Panc1 (cell line): ENCODE measurements at places on chromosomes 6 and 20.

- DNase-seq = no peak
Measured at GRCh38 chr6:28838289-28838633, 85.5 kb downstream of the TRIM27 start.

- DNase-seq = no peak
Measured at GRCh38 chr6:28867086-28867409, 56.7 kb downstream of the TRIM27 start.

- DNase-seq = no peak
Measured at GRCh38 chr6:111600588-111601445, 4.9 kb downstream of the TRAF3IP2 start.

DNA sequence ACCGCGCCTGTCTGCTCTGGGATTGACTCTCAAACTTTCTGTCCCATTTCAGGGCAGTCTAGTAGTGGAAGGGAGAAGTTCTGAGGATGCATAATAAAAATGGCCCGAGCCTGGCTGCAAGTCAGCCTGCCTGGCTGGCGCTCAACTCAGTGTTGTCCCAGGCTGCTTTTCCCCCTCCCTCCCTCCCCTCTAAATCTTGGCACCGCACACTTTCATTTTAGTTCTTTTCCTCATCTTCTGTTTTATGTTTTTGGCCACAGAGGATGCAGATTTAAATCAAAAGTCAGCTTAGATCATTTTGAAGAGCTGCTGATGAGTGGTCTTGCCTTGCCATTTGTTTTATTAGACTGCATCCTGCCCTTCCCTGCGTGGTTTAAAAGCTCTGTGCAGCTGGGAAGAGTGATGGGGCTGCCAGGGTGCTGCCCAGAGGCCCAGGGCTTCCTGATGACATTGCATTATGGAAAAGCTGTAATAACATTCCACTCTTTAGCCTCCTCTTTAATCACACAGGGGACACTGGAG lies 6.5 kb upstream of the UQCC2 start:
- no peak for DNase-seq

- DNase-seq = no peak
Measured at GRCh38 chr6:71106276-71106675, 149.4 kb upstream of the B3GAT2 start.

- no peak for DNase-seq
Measured at GRCh38 chr6:63224179-63224578, 12.9 kb downstream of the FKBP1C start.

GRCh38 chr6:138310294-138310693 lies 67.4 kb upstream of the SMIM28 start:
- DNase-seq = no peak

- no peak for DNase-seq
Measured at GRCh38 chr6:110054664-110055386, 76.7 kb downstream of the GPR6 start.

GRCh38 chr6:19929312-19929711 lies 92.1 kb downstream of the ID4 start:
- no peak for DNase-seq

GRCh38 chr6:148559848-148560433 lies 186.9 kb upstream of the UST start:
- no peak for DNase-seq

GRCh38 chr6:33992191-33992590 lies 153.7 kb downstream of the GRM4 start:
- no peak for DNase-seq

- no peak for DNase-seq
Measured at GRCh38 chr6:108947114-108947854, 99.1 kb downstream of the ARMC2 start.

GRCh38 chr20:10987651-10988383 lies 314.0 kb upstream of the JAG1 start:
- DNase-seq = no peak

DNA sequence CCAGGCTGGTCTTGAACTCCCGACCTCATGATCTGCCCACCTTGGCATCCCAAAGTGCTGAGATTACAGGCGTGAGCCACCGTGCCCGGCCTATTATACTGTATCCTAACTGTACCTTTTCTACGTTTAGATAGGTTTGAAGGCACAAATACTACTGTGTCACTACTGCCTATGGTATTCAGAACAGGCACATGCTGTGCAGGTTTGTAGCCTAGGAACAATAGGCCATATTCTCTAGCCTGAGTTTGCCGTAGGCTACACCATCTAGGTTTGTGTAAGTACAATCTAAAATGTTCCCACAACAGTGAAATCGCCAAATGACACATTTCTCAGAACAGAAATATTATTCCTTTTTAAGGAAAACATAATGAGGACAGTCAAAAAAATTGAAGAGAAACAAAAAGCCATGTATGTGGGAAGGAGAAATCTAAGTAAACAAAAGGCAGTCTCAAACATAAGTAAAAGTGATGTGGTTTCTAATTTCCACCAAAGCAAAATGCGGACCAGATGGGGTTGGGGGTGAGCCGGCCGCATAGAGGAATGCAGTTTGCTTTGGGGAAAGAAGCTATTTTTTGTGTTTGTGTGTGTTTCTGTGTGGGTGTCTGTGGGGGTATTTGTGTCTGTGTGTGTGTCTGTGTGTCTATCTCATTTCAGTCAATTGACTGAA lies 192.6 kb upstream of the SALL4 start:
- no peak for DNase-seq

GRCh38 chr6:118965843-118966370 lies 30.9 kb upstream of the MCM9 start:
- DNase-seq = no peak

- no peak for DNase-seq
Measured at GRCh38 chr6:132478674-132479073, 34.2 kb downstream of the STX7 start.

DNA sequence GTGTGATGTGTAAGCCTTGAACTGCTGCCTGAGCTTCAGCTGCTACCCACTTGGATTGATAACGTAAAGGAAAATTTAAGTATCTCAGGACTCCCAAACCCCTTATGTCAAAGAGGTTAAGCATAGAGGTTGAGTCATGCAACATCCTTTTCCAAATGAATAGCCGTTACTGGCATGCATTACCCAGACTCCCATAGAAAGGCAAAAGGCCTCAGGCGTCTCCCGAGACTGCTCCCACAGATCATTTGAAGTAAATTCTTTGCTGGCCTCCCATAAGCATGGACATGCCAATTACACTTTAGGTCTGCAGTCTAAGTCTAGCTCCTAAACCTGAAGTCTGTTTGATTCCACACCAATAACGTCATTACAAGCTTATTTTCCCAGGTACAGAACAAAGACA lies 14.7 kb downstream of the IPCEF1 start:
- DNase-seq = no peak

- no peak for DNase-seq
Measured at GRCh38 chr6:112017169-112017568, 36.7 kb upstream of the CCN6 start.

GRCh38 chr20:62132421-62132820 lies 10.1 kb downstream of the LSM14B start:
- no peak for DNase-seq

DNA sequence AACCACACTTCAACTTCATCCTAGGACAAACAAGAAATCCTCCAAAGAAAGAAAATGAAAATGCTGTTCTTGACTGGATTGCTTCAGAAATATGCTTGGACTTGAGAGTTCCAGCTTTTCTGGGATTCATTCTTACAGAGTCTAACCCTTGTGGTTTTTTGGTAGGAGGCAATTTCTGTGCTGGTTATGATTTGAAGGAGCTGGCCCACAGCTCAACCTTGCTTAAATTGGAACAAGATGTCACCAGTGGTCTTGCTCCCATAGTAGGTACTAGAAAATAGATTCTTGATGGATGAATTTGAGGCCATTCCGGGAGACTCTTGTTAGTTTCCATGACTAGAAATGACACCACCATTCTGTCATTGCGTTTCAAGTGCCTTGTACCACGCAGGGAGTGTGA lies 54.3 kb upstream of the BMP6 start:
- no peak for DNase-seq

GRCh38 chr6:160730911-160731310 lies 28.9 kb downstream of the PLG start:
- no peak for DNase-seq

- DNase-seq = no peak
Measured at GRCh38 chr20:64150756-64151632, 13.3 kb upstream of the MYT1 start.

- no peak for DNase-seq
Measured at GRCh38 chr6:66930559-66931290, 1223.7 kb upstream of the EYS start.

DNA sequence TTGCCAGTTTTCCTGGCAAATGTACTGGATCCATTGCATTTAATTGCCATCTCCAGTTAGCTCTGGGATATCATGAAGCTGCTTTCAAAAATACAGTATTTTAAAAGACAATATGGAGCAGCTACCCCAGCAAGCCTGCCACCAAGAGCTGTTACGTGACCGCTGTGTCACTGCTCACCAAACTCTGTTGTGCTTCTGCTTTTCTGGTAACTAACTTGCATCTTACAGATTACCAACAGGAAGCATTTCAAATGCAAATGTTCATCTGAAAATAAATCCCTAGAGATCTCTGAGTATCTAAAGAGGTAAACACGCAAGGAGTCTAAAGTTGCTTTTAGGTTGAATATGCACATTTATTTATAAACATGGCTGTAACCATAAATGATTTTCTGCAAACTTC lies 1008.3 kb downstream of the KIF16B start:
- no peak for DNase-seq

DNA sequence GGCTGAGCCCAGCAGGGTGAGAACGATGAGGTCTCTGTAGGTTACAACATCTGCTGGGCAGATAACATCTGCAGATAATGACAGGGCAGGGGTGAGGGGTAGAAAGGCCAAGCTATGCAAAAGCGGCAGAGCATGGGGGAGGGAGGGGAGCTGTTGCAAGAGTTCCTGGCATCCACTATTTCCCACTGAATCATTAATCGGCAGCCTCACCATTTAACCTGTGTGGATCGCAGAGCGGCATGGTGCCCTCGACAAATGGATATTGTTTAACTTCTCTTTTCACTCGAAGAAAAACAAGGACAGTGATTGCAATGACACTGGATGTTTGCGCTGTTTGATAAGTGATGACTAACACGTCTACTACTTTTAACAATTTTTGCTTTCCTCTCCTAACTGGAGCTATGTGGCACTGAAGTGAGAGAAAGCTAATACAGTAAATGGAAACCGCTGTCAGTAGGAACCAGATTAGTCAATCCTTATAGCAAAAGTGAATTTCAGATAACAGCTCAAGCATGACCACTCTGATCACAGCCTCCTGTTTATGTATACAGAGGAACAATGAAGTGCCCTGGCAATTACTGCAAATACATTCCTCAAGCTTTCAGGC lies 381.5 kb downstream of the TFAP2A start:
- DNase-seq = peak; percentile 35

- no peak for DNase-seq
Measured at GRCh38 chr20:45538209-45538799, 978 bp downstream of the WFDC6 start.

GRCh38 chr6:45428727-45429126 lies 51.0 kb upstream of the SUPT3H start:
- no peak for DNase-seq

DNA sequence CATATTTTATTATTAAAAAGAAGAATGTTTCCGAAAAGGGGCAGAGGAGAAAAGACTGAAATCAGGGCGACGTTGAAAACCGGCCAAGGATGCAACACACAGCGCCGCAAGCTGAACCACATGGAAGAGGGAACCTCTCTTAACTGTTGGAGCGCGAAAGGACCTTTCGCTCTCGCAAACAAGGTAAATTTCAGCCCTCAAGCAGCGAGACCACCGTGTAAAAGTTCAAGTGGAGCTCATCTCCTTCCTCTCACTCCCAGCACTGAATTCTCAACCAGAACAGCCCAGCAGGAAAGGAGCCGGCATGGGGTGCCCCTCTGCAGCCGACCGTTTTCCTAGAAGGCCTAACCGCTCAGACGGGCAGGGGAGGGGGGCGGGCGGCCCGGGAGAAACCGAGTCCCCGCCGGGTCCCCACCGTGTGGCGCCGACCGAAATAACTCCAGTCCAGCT lies 621 bp downstream of the GPR63 start:
- no peak for DNase-seq

DNA sequence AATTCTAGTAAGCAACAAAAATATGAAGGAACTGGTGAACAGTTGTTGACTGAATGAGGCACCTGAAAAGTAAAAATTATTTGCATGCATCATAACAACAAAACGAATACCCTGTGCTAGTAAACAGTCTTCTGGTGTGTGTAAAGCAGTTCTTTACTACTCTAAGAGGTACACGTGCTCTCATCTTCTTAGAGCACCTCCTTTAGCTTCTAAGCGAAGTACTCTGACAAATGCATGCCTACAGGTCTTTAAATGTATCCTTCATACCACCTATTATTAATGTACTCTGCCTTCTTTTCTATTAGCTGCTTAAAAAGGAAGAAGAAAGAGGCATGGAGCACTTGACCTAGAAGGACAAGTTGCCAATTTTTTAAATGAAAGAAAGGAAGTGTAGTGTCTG lies 32.2 kb upstream of the MYB start:
- DNase-seq = no peak

DNA sequence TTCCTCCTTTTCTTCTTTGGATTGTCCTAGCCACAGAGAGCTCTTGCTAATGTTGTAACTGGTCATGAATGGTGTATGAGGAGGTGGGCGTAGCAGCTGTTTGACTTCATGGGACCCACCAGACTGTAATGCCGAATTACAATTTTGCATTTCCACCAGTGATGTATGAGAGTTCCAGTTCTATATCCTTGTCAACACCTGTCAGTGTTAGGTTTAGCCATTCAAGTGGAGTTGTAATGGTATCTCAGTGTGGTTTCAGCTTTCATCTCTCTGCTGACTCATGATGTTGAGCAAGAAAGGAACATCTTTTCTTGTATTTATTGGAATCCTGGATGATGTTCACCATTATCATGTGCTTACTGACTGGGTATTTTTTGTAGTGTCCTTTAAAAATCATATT lies 5.1 kb downstream of the IGF2R start:
- no peak for DNase-seq

DNA sequence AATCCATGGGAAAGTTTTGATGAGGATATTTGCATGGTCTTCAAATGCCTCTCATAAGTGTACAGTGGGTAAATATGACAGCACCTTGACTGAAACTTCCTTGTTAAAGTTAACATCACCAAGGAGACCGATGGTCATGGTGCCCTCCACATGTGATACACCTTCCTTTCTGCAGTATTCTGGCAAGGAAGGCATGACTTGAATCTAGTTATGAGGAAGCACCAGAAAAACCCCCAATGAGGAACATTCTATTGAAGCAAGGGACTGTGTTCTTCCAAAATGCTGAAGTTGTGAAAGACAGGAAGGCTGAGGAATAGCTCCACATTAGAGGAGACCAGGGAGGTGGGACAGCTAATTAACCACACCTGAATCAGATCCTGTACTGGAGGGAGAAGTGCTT lies 118.3 kb downstream of the SLC24A3 start:
- no peak for DNase-seq

GRCh38 chr6:4829089-4829488 lies 52.9 kb downstream of the CDYL start:
- no peak for DNase-seq

- DNase-seq = no peak
Measured at GRCh38 chr6:136288566-136289326, 900 bp downstream of the BCLAF1 start.
